Brain (organoid and tissue), 16 donors: ENCODE measurements at places on chromosomes 11 and 22.
A peak's percentile ranks its signal among the peaks of the same experiment; 100 is the strongest.

DNA sequence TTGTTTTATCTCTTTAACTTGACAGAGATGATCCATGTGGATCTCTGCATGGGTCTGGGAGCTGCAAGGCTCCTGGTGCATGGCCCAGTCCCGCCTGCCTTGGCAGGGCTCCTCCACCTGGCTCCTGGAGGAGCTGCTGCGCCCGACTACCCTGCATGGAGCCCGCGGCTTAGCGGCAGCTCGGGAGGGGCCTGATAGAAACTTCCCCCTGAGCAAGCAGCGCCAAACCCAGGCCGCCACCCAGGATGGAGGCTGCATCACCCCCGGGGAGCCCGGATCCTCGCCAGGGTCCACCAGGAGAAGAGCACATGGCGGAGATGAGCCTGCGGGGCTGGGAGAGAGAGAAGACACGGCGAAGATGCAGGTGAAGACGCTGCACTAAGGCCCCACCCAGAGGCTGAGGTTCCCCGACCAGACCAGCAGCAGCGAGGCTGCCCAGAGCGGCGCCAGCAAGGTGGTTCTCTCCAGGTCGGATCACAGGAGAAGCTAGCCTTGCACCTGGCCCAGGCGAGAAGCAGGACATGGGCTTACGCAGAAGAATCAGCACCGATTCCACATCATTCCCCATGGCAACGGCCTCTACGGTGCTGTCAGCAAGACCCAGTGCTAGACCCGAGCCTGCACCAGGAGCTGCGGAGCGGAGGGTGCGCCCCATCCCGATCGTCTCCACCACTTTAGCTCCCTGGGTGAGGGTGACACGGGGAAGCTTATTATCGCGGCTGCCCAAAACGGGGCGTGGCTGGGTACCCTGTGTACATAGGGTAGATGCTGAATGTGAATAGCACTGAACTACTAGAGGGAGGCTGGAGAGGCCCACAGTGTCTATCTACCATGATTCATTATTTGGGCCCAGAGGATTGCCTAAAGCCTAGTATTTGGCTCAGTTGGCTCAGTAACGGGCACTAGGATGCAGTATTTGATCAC lies 41.3 kb upstream of the VPREB1 start:
- no peak for DNase-seq

DNA sequence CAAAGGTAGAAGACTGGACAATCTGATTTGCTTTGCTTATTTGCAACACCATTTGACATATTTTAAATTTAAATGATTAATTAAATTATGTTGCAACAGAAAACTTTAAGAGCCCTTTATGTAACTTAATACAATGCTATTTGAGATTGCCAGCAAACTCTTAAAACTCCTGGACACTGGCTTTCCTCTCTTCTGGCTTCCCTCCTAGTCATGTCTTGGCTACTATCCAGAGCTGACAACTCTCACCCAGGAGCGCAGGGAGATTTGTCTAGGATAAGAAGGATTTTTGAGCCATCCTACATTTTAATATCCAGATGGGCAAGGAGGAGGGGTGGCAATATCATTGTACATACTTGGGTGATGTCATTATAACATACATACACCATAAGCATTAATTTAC lies 134.3 kb downstream of the ELP4 start:
- DNase-seq: peak; percentile 17

GRCh38 chr11:502288-503178 lies 4.5 kb downstream of the RNH1 start:
- no peak for DNase-seq

- peak; percentile 31 for DNase-seq
These were observed 69.9 kb downstream of the MPPED1 start for GRCh38 chr22:43481568-43482317.

DNA sequence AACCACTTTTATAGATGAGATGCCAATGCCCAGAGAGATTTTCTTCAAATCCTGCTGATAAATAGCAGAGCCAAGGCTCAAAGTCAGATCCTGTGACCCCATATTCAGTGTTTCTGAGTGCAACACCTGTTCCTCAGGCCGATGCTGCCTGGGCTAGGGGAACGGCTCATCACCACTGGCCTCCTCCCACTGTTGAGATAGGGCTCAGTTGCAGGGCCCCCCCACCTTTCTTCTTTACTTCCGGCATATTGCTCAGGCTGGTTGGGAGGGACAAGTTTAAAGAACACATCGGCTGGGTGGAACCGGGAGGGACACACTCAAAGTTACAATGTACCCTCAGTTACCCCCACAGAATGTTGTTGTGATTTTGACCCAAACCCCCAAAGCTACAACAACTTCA lies 88.3 kb upstream of the CRTAM start:
- DNase-seq: no peak

DNA sequence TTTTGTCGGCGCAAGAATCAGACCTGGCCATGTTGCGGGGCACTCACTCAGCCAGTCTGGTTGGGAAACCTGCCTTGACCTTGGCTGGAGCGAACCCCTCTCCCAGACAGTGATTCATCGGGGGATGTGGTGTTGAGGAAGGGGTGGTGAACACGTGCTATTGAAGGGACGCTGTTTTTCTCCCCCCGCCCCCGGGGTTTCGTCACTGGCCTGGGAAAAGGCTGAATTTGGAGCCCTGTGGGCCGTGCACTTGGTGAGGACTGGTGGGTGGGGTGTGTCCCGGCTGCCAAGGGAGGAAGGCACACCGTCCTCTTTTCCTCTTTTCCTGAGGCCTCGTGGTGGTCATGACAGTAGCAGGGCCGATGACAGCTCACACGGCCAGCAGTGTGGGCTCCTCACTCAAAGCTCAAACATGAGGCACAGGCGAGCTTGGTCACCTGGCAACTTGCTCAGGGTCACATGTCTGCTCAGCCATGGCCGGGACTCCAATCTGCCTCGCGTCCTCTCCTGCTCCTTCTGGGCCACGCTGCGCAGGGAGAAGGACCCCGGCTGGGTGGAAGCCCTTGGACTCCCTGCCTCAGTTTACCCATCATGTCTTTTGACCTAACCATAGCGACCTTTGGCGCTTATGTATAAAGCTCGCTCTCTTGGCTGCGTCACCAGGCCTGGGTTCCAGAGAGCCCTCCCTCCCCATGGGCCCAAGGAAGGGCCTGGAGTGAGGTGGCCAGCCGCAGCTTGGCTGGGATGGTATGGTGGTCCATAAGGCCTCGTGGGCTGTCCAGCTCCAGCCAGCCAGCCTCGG lies 49.4 kb downstream of the SMIM38 start:
- DNase-seq: no peak

DNA sequence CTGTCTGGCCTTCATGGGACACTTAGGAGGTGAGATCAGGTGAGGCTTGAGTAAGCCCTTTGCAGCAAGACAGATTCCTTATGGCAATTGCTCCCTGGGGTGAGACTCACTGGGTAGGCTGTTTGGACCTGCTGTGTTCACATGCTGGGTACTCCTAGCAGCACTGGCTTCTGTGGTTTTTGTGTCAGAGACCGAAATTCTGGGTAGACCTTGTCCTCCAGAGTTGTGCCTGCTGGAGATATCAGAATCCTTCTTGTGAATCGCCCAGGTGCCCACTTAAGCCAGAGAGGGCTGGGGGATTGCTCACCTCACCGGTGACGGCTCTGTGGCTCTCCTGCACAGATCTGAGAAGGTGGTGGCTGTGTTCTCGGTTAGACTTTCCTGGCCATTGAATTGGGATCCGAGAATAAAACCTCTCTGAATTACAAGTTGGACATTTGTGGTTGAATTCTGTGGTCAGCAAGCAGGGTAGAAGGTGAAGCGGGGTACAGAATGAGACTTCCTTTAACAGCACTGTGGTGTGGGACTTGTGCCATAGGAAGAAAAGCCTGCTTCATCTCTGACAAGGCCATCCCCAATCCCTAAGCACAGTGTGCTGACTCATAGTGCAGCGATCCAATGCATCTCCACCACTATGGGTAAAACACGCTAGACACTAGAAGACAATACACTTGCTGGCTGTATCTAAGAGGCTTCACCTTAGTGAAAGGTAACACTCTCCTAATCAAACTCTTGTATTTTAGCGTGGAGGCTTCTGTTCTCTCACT lies 52.5 kb upstream of the TTC12 start:
- no peak for DNase-seq

DNA sequence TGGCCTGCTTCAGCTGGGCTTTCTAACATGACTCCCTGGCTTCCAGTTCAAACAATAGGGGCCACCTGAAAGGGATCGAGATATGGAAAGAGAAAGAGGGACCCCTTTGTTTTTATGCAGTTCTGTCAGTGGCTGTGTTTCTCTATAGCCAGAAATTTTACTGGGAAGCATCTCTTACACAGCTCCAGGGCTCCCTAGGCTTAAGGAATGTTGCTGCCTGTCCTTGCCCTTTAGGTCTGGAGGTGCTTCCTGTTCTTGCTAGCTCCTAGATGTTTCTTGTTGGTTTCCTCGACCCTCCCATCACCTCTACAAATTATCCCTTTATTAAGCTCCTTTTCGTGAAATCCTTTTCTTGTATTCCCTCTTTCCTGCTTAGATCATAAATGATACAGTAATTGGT lies 21.8 kb upstream of the OR56A1 start:
- no peak for DNase-seq

DNA sequence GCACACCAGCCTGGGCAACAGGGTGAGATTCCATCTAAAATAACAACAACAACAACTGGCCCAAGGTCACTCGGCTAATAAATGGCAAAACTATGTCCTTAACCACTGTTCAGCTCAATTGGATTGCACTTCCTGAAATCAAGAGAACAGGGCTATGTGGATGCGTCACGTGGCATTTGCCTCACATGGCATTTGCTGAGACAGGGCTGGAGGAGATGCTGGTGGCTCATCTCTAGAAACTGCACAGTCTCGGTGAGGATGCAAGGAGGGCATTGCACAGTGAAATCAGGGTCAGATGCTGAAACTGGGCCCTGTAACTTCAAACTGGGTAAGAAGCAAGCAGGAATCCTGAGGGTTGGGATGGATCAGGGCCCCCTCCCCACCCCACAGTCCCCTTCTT lies 171.9 kb downstream of the BUD13 start:
- DNase-seq: no peak

GRCh38 chr11:125295931-125296330 lies 131.4 kb downstream of the PKNOX2 start:
- no peak for DNase-seq

GRCh38 chr22:49119551-49119952 lies 708.1 kb downstream of the BRD1 start:
- peak; percentile 25 for DNase-seq

- no peak for DNase-seq
These were observed 58.3 kb downstream of the LDLRAD3 start for GRCh38 chr11:36002196-36002595.

- DNase-seq: peak; percentile 83
These were observed 92.9 kb downstream of the NELL1 start for GRCh38 chr11:20762116-20762844.

DNA sequence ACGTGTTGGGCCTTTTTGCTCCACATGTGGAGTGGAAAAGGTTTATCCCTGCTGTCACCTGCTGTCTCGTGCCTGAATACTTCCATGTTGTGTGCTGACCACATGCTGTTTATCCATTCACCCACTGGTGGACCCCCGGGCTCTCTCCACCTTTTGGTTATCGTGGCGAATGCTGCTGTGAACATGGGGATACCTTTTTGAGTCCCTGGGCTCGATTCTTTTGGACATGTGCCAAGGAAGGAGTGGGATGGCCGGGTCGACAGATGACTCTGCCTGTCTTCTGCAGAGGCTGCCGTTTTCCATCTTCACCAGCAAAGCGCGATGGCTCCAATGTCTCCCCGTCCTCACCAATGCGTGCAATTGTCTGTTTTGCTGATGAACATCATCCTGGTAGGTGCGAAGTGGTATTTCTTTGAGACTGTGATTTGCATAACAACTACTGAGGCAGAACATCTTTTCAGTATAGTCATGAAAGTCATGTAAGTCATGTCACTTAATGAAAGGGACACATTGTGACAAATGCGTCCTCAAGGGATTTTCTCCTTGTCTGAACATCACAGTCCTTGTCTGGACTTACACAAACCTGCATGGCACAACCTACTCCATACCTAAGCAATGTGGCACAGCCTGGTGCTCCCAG lies 758.7 kb downstream of the BRD1 start:
- no peak for DNase-seq

- DNase-seq: no peak
These were observed 280.6 kb upstream of the ANO5 start for GRCh38 chr11:21912285-21912684.

DNA sequence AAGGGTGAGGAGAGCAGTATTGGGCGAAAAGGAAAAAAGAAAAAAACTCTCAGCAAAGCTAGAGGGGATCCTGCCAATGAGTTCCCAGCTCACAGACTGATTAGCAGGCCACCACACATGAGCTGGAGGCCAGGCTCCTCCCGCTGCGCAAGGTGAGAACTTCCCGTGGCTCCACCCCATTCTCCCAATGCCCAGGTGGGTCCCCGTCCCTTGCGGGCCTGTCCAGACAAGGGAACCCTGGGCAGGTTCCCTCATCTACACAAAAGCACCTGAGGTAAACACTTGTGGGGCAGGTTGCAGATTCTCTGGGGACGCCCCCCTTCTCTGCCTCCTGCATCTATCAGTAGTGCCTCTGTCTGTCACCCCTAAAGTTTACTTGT lies 46.5 kb downstream of the CDPF1 start:
- DNase-seq: no peak

GRCh38 chr11:134228625-134229024 lies 4.2 kb downstream of the VPS26B start:
- DNase-seq: no peak

DNA sequence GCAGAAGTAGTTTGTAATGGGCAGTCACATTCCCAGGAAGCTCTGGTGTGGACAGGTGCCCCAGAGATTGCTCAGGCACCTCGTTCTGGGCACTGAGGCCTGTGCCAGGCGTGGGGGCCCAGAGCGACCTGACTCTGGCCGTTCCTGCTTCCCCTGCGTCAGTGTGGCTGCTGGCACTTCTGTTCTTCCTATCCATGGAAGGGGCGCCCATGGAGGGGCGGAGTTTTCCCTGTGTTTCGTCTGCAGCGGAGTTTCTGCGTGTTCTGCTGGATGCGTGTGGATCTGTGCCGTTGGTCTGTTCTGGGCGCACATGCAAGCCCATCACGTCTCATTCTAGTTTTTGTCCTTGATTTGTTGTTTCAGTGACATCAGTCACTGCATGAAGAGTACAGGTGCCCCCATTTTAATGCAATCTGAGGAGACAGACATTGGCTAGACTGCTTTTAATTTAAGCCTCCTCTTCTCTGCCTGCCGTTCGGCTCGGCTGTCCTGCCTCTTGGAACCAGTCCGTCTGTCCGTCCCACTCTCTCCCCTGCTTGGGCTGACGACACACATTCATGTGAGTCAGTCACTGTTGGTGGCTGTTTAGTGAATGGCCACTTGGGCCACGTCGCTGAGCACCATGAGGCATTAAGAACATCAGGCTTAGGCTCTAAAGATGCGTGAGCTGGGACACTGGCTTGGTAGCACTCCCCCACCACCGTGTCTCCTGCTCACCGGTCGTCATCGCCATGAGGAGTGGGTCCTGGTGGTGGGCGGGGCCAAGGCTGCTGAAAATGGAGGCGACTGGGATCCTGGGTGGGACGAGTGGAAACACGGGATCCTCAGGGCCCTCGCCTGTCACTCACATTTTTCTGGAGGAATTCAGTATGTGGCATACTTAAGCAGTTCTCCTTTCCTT lies 255.8 kb downstream of the TBC1D22A start:
- DNase-seq: no peak

GRCh38 chr11:33434294-33434693 lies 177.1 kb downstream of the HIPK3 start:
- DNase-seq: no peak
